ENCODE measurements at places on chromosomes 12 and 14.
A peak's percentile ranks its signal among the peaks of the same experiment; 100 is the strongest.

GRCh38 chr12:131042834-131043245 is 89.1 kb downstream of the ADGRD1 start:
- peak; percentile 64 for DNase-seq

DNA sequence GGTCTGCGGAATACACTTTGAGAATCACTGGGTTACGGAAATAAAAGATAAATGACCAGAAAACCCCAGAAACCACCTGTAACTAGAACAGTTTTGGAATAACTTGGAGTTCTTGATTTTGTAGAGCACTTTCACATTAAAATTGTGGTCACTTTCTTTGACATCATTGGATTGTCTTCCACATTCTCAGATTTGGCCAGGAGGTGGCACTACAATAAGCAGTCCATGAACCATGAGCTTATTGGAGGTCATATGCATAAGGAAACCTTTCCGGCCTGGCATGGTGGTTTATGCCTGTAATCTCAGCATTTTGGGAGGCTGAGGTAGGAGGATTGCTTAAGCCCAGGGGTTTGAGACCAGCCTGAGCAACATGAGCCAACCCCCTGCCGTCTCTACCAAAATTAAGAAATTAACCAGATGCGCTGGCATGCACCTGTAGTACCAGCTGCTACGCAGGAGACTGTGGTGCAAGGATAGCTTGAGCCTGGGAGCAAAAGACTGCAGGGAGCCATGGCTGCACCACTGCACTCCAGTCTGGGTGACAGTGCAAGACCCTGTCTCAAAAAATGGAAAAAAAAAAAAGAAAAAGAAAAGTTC is 107.7 kb upstream of the CAND1 start:
- DNase-seq: peak; percentile 18

DNA sequence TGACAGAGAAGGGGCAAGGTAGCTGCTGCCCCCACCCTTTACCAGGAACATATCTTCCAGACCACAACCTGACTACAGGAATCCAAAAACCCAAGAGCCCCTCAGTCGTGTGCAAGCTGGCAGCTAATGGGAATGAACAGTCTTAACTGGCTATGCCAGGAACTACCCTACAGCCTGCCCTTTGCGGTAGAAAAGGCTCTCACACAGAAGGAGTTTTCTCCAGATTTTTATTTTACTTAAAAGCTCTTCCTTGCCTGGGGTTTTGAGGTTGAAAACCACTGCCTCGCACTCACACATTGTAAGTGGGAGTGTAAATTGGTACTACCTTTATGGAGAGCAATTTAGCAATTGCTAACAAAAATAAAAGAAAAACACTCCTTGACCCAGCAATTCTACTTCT is 28.3 kb downstream of the PITPNM2 start:
- no peak for DNase-seq

DNA sequence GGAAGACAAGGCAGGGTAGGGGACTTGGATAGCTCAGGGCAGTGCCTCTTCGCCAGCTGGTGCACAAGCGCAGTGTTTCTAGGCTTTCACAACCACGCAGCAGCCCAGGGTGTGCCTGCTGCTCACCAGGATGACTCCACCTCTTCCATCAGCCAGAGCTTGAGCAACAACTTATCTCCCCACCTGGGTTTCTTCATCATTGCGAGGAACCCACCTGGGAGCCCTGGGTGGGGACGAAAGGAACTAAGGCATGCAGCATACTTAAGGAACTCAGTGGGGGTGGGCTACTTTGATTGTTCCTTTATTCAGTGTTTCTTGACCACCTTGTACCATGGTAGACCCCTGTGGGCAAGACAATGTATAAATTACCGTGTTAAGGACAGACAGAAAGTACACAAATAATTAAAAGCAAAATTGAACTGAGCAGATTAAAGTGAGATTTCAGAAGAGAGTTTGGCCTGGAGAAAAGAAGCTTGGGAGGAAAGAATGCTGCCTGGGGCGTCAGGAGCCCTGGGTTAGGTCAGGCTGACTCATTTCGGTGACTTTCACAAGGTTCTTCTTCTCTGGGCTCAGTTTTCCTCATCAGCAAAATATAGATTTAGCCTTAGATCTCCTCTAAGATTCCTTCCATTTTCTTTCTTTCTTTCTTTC is 22.9 kb downstream of the KRT18 start:
- DNase-seq: no peak

DNA sequence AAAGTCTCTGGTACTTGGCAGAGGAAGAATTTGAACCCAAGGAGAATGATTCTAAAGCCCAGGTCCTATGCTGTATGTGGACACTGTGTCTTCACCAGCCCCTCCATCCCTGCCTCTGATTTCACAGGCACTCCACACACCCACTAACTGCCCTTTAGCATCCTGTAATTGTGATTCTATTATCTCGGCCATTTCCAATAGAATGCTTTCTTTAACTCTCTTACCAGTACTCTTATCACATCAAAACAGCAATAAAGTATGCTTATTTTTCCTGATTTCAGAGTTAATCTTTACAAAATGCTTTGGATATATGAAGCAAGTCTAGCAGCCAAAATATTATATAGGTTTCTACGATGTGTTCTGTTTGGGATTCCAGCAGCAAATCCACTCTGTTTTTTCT is 37.9 kb upstream of the BTG1 start:
- no peak for DNase-seq

Measured in tongue (tissue), 3 donors.